ENCODE measurements at places on chromosomes 5 and 9.
A peak's percentile ranks its signal among the peaks of the same experiment; 100 is the strongest.

- peak; percentile 83 for DNase-seq
Measured at GRCh38 chr5:35777358-35778087, 79.2 kb upstream of the IL7R start.

DNA sequence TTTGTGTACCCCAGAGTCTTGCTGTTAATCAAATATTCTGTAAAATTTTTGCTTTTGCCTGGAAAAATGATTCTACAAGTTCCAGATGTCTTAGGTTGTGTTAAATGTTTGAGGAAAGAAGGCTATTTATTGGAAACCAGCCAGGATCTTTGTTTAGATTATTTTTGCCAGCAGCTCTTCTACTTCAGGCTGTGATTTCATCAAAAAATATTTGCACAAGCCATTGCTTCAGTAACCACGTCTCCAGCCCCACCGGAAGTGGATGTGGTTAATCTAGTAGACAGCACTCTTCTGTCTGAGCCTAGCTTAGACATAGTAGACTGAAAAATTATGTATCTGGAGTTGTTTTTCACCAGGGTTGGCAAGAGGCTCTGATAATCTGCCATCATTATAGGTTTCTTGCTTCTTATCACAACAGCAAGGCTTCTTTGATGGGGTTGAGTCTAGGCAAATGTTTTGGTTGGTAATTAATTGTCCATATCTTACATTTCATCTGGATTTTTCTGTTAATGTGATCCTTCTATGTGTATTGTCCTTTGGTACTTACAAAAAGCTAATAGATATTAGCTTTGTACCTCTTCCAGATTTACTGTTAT lies 17.1 kb downstream of the KCTD16 start:
- peak; percentile 51 for DNase-seq

- no peak for DNase-seq
Measured at GRCh38 chr5:152178350-152178699, 226.8 kb downstream of the NMUR2 start.

- DNase-seq = no peak
Measured at GRCh38 chr5:127094161-127094814, 21.0 kb upstream of the C5orf63 start.

- no peak for DNase-seq
Measured at GRCh38 chr9:81460693-81461092, 228.7 kb downstream of the TLE1 start.

GRCh38 chr9:134661791-134662142 lies 20.2 kb downstream of the COL5A1 start:
- no peak for DNase-seq

DNA sequence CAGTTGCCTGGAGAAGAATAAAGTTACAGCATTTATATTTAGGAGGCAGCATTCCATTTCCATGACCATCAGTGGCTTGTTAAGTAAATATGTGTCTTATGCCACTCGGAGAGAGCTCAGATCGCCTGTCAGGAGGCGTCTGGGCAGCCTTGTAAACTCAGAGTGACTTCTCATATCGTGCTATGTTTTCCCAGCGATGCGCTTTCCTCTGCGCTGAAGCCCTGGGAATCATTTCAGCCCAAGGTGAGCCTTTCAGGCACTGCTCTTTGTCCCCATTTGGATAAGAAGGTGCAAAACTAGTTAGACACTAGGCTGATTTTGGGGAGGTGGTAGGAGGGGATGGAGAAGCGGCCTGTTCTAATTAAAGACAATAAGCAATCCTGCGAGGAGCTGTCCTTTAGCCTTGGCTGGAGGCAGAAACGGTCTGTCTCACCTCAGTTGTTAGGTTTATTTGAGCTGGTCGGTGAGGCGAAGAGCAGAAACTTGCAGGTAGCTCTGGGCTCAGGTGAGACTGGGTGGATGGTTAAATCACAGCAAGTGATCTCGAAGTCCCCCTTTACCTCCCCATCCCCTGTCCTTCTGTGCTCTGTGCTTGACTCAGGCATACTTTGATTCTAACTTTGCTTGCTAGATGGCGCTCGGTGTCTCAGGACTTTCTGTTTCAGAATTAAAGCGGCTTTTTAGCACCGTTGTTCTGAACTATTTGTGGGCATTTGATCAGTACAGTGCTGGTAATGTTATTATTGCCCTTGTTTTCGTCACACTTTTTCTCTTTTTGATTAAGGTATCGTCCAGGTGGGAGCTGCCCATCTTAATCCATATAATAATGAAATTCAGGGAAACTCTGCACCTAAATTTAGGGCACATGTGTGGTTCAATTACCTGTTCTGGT lies 24.6 kb downstream of the NR2F1 start:
- DNase-seq = peak; percentile 83

DNA sequence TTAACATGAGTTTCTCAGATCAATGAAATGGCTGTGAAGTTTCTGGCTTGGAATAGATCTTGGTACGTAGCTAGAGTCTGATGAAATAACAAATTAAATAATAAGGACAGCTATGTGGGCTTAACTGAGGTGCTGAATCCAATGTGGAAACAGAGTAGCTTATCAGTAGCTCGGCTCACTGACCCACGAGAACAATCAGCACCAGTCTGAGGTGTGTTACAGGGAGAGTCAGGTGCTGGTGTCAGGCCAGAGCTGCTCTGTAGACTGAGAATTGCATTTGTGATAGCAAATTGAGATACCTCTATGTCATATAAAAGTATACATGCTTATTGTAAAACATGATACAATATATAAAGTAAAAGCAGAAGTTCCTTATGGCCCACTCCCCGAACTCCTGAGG lies 21.2 kb upstream of the CCL28 start:
- DNase-seq = no peak

GRCh38 chr5:90233476-90233875 lies 176.1 kb downstream of the CETN3 start:
- DNase-seq = no peak

- DNase-seq = no peak
Measured at GRCh38 chr5:1540166-1540565, 16.4 kb upstream of the LPCAT1 start.

DNA sequence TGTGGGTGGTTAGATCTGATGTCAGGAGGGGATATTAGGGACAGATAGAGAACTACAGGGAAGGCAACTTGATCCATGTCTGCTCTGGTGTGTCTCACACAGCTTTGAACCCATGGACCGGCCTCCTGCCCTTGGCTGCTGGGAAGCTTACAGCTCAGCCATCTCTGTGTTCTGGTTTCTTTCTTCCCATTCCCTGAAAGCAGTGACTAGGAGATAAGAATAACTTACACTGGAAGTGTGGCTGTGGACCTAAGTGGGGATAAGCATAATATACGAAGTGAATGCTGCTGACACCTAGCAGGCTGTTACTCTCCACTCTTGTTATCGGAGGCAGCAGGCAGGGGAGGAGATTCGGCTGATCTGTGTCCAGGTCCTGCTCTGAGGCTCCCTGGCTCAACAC lies 282.3 kb upstream of the TUT7 start:
- DNase-seq = no peak

DNA sequence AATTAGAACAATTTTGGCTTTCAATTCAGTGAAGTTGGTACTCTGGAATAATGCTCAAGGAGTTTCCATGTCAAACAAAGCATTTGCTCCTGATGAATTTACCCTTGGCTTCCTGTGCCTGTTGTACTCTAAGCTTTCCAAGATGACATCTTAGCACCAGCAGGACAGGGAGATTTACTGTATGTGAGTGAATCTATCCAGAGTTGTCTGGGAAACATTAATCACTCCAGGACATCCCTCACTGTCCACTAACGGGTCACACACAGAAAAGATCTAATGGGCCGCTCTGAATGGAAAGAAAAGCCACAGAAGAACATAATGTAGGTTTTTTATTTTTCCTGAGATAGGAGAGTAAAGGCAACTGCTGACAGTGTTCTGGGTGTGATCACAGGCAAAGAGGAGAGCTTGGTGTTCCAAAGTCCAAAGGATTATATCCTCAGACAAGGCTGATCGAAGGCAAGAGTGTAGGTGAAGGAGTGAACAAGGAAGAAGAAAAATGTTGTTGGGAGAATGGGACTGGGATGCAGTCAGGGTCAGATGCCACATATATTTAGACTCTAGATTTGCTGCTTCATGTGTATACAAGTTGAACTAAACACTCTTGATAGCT lies 167.7 kb upstream of the RPS23 start:
- no peak for DNase-seq

GRCh38 chr5:16916262-16916878 lies 19.7 kb downstream of the MYO10 start:
- DNase-seq = no peak

- no peak for DNase-seq
Measured at GRCh38 chr9:131736431-131736830, 3.4 kb downstream of the RAPGEF1 start.

DNA sequence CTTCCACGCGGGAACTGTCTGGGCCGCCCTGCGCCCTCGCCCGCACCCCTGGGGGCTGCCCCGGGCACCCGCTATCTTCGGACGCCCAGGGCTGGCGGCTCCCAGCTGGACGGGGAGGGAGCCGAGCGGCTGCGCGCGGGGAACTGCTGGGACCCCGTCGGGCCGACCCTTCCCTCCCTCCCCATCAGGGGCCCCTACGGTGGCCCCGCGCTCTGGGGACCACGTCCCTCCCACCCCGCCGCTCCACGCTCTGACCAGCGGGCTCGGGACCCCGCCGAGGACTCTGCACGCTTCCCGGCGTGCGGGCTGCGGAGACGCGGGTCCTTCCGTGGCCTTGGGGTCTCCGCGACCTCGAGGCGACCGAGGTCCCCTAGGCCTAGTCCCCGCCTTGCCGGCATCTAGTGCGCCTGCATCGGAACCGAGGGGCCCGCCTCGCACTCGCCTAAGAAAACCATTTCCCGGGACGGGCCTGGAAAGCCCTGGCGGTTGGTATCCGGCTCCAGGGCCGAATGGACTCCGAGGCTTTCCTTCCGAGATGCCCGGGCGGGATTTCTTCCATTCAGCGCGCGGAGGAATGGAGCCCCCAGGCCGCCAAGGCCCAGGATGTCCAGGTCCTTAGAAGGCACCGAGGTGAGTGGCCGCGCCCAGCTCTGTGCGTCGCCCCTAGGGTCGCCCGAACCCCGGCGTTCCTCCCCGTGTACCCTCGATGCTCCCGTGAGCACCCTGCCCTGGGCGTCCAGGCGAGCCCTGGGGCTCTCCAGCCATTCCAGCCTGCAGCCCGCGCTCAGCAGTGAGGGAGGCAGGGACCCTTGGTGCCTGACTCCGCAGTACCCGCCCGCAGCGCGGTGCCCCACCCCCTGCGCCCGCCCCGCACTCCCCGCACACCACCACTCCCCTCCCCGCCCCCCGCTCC lies 705 bp upstream of the SLC6A3 start:
- no peak for DNase-seq

GRCh38 chr5:90889325-90889600 lies 330.7 kb downstream of the ADGRV1 start:
- DNase-seq = no peak

GRCh38 chr5:65815161-65815560 lies 93.2 kb downstream of the NLN start:
- no peak for DNase-seq

DNA sequence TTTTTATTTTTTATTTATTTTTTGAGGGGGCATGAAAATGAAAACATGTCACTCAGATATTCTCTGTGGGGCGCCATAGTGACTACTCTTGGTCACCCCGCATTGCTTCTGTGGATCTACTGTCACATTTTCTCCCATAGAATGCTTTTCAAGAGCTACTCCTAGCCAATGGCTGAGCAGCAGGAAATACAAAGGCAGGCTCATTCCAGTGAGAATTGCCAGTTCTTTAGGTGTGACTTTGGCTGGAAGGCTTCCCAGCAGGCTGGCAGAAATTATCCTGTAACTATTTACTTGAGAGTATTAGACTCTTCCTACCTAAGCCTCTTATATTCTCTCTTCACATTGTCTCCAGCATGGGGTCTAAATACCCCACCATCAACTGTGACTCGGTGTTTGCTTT lies 21.0 kb upstream of the PTPRD start:
- DNase-seq = no peak
